RWPE1 (cell line): ENCODE measurements at places on chromosomes 2 and 18.

DNA sequence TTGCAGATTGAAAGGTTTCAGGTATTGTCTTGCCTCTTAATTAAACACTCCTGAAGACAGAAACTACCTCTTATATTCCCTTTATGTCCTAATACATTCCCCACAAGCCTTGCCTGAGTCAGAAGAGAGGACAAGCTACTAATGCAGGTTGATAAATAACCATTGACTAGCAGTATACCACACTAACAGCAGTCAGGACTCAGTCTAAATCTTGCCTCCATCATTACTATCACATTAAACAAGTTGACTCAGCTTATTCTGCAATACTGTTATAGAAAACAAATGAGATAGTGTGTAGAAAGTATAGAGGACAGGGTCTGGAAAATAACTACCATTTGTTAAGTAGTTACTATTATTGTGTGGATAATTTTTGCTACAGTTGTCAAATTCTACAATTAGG lies 63.8 kb downstream of the TTC21B start:
- no peak for DNase-seq

DNA sequence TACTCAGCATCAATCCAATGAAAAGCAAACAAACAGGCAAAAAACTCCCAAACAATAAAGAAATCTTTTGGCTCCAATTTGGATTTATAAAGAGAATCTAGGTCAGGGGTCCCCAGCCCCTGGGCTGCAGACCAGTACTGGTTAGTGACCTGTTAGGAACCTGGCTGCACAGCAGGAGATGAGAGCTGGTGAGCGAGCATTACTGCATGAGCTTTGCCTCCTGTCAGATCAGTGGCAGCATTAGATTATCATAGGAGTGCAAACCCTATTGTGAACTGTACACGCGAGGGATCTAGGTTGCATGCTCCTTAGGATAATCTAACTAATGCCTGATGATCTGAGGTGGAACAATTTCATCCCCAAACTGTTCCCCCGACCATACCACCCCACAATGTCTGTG lies 102.2 kb downstream of the KIAA1328 start:
- DNase-seq = no peak

- DNase-seq = peak; percentile 62
Measured at GRCh38 chr2:39778775-39779340, at the start of gene THUMPD2. TSS of gene THUMPD2 (minus strand) at chr2:39779258. CDS start at chr2:39779239, 19 bp downstream.

DNA sequence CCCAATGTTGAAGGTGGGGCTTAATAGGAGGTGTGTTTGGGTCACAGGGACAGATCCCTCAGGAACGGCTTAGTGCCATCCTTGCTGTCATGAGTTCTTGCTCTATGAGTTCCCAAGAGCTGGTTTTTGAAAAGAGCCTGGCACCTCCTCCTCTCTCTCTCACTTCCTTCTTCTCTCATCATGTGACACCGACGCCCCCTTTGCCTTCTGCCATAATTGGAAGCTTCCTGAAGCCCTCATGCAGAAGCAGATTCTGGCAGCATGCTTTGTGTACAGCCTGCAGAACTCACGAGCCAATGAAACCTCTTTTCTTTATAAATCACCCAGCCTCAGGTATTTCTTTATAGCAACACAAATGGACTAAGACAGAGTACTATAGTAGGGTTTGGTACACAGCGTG lies 100.4 kb upstream of the SH3BP4 start:
- DNase-seq = no peak

GRCh38 chr2:3493615-3494007 lies 25.7 kb downstream of the ADI1 start:
- DNase-seq = no peak
